ENCODE measurements at places on chromosomes 2 and 18. TPM values are rescaled to one million over a fixed set of nuclear protein-coding genes. Genes with fewer than 3 reads are reported as not detected.

DNA sequence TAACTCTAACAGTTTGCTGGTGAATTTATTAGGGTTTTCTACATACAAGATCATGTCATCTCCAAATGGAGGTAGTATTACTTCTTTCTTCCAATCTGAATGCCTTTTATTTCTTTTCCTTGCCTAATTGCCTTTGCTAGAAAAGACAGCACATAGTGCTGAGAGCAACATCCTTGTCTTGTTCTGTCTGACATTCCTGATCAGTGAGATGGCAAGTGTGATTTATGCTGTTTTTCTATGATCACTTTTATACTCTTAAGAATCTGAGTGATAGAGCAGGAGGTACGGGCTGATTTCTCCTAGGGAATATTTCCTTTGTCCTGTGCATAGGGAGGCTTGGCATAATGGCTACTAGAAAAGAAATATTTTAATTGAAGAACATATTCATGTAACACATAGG is 17.3 kb downstream of the LYPD6B start:
- DNase-seq, result peak; percentile 44

DNA sequence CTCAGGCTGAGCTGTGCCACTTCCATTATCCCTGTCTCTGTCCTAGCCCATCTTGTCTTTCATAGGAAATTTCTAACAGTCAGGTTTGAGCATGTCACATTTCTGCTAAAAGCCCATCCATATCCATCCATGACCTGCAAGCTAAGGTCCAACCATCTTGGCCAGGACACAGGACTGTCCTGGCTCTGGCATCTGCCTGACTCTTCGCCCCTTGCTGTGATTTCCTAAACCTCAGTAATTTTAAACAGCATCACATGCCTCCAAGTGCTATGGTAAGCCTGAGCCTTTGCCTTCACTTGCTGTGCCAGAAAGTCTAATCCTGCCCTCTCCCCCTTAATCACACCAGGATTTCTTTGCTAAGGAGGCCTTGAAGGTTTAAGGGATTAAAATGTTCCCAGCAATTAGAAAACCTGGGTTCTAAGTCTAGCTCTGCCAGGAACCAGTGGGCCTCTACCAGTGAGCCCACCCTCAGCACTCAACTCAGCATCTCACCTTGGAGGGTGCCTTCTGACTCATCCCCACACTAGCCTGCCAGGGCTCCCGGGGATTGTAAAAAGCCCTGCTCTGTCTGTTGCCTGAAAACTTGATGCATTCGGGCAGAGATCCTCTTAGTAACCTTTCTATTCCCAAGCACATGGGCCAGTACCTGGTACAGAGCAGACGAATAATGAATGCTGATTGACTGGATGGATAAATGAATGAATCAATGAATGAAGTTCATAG is 411.0 kb downstream of the LRATD1 start:
- DNase-seq, result no peak

The POTEJ gene
- not detected for total RNA-seq

GRCh38 chr2:185384822-185385560 is 353.6 kb upstream of the FSIP2 start:
- DNase-seq, result no peak

DNA sequence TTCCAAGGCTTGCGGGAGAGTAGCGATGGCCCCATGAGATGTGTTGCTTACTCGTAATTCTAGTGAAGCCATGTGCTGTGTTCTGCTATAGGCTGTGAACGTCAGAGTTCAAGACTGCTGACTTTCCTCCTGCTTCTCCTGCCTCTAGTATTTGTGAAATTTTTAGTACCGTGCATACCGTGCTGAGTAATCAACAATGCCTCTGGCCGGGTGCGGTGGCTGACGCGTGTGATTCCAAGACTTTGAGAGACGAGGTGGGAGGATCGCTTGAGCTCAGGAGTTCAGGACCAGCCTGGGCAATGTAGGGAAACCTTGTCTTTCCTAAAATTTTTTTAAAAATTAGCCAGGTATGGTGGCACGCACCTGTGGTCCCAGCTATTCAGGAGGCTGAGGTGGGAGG is 59.9 kb upstream of the B3GNT7 start:
- no peak for DNase-seq

DNA sequence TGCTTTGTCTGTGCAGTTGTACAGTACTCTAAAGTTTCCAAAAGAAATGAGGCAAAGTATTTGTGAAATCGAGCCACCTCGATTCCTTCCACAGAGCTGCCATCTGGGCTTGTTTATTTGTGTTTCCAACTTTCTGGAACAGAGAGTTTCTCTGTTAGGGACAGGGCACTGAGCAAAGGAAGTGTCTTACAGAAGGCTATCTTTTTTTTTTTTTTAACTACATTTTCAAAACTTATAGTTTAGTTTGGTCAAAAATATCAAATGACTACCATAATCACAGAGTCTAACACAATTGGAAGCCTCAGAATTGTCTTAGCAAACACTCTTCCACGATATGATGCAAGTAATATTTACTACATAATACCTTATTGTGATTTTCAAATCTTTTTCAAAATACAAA is 796 bp downstream of the RFTN2 start:
- peak; percentile 33 for DNase-seq

GRCh38 chr2:46073540-46074046 is 223.6 kb upstream of the EPAS1 start:
- peak; percentile 96 for DNase-seq

GRCh38 chr2:232162187-232162586 is 200.7 kb downstream of the DIS3L2 start:
- DNase-seq, result no peak

DNA sequence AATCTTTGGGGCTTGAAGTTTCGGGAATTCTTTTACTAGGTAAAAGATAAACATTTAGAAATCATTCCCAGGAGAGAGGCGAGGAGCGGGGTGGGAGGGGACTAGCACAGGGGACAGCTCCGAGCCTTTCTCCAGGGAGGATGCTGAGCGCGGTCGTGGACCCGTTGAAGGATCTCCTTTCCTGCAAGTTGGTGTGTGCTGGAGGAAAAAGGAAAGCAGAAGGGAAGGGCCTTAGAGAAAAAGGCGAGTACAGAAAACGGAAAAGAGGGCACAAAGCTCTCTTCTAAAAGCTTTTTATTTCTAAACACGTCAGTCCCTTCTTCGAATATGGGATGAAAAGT is 640 bp downstream of the SLC39A6 start:
- peak; percentile 20 for DNase-seq

The AMER3 gene
- total RNA-seq, result not detected

The ERICH2 gene
- not detected for total RNA-seq

The MCEE gene
- 10.6 TPM for total RNA-seq

The ARHGAP15 gene
- 0.11 TPM for total RNA-seq

DNA sequence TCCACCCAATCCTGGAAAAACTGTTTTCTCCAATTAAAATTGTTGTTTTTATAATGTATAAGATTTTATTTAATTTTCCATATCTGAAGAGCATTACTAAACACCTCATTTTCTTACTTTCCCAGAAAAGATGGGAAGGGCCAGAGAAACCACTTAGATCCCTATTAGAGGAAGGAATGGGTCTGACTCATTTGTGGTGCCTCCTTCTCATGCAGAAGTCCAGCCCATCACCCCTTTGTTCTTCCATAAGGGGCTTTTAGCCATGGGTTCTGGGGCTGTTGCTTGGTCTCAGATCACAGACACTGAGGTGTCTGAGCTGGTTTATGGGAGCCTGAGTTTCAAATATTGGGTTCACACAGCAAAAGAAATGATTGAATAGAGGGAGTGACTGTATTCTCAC is 152.2 kb downstream of the ESCO1 start:
- DNase-seq, result peak; percentile 49

GRCh38 chr2:127080938-127081755 is 25.8 kb downstream of the BIN1 start:
- DNase-seq, result peak; percentile 79

DNA sequence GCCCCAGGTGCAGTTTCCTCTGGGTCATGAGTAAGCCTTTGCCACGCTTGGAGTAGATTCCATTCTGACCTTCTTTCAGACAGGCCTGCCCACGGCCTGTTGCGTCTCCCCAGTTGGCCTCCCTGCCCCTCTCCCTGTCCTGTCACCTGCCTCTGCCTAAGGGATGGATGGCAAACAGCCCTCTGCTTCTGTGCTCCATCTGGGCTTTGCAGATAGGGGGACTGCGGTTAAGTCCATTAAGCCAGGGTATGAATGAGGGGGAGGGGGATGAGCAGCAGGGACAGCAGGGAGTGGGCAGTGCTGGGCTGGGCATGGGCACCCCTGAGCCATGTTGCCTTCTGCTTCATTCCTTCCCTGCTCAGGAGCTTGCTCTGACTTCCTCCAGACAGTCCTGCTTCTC is 37.6 kb upstream of the B3GNT7 start:
- DNase-seq, result no peak

- no peak for DNase-seq
Observed at GRCh38 chr2:25710750-25711149, 37.4 kb upstream of the DTNB start.

DNA sequence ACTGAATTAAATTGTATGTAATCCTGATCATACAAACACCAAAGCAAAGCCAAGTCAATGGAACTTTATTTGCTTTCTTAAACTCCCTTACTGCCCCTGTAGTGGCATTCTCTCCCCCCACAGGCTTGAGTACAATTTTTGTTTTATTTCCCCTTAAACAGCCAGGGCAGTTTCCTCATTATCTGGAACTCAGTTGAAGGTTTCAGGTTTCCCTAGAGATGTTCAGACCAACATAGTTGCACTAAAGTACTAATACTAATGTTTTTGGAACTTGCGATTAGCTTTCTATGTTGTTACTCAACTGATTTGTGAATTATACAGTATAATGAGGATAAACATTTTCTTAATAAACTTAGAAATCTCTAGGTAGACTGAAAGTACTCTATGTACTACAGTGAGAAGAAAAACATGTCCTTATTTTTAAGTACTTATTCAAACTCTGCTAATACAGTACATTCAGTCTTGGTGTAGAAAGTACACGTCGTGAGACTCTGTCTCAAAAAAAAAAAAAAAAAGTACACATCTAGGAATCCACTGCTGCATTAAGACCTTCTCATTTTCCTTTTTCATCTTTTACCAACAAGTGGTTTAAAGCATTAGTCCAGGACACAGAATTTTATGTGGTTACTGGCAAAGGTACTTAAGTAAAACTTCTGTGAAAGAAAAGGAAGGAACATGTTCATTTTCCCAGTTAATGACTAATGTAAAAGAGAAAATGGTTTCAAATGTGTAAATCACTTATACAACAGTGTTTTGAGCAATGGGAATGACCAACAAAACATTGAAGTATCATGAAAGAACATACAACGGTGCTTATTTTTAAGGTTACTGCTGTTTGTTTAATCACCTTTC is 209.5 kb upstream of the SMAD7 start:
- DNase-seq, result no peak

- no peak for DNase-seq
Observed at GRCh38 chr18:79272916-79273315, 122.8 kb upstream of the NFATC1 start.

GRCh38 chr2:59297816-59298215 is 1056.7 kb upstream of the FANCL start:
- DNase-seq, result no peak

DNA sequence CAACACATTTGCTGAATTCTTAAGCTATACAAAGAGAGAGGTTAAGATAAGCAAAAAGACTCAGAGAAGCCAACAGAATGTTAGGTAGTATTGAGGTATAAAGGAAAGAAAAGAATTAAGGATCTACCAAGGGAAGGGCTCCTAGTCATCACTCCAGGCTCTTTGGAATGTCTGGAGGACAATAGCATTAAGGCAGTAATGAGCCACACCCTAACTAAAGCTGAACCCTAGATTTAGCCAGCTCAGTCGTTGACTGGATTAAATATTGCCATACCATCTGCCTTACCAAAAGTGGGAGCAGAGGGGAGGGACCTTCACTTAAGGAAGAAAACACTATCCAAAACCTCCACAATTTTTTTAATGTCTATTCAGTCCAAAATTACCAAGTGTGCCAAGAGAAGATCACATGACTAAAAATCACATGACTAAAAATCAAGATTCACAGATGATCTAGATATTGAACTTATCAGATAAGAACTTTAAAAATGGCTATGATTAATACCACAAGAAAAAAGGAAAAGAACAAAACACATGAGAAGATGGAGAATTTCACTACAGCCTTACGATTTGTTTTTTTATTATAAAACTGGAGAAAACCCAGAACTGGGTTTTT is 59.7 kb downstream of the EXOC6B start:
- peak; percentile 17 for DNase-seq

DNA sequence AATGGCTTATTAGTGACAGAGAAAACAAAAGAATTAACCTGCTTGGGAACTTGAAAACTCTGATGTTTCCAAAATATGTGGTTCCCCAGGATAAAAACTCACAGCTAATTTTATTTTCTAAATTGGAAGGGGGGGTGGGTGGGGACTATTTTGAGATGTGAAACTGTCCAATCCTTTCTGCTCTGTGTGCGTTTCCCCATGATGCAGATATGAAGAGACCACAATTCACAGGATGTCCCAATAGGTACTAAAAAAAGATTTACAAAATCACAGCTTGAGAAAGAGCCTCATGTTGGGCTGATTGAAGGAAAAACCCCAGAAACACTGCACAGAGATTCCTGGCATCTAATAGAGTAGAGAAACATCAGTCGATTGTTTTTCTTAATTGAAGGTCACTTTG is 273.2 kb downstream of the ARHGAP15 start:
- DNase-seq, result no peak

The FMNL2 gene
- total RNA-seq, result 12.2 TPM

The CROCC2 gene
- total RNA-seq, result not detected

The GMCL1 gene
- 9.1 TPM for total RNA-seq

- DNase-seq, result no peak
Observed at GRCh38 chr2:201196003-201196402, 13.1 kb downstream of the CASP10 start.

The RND3 gene
- 96.0 TPM for total RNA-seq

DNA sequence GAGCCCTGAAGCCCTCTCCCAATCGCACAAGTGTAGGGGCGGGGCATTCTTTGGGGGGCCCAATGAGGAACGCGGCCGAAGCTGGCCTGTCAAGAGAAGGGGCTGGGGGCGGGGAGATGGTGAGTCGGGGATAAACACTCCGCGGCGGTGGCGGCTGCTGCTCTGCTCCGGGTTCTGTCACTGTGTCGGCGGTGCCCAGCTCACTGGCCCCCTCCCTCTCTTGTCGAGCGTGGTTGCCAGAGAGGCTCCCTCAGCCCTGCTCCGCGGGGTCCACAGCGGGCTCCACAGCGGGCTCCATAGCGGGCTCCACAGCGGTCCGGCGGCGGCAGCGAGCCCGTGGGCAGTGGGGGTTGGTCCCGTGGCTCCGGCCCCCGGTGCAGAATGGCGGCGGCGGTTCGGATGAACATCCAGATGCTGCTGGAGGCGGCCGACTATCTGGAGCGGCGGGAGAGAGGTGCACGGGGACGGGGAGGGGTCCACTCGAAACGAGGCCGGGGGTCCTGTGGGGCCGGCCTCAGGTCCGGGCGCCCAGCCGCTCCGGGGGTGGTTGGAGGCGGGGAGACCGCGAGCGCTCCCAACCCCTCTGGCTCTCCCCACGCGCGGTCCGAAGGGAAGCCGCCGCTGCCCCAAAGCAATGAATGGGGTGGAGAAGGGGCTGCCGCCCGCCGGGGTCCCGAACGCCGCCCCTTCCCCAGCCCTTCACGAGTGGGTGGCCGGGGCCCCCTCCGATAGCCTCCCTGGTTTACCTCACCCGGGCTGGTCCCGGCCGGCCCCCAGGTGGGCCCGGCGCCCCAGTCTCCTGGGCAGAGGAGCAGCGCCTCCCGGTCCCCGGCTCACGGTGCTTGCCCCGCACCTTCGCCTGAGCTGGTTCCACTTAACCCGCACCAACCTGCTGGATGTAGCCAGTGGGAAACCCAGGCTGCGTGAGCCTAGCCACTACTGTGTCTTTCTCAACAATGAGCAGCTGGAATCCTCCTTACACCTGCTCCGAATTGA is at the start of gene MXD1:
TSS of gene MXD1 (plus strand) at position 160 of the 996 bp plus-strand sequence. CDS start at position 382, 222 bp downstream.
- DNase-seq, result no peak

The GPR39 gene
- 3.8 TPM for total RNA-seq
